Activated naive CD4-positive, alpha-beta T cell treated with anti-CD3 and anti-CD28 coated beads for 36 hours (primary cell): ENCODE measurements at places on chromosomes 2 and 18.
A peak's percentile ranks its signal among the peaks of the same experiment; 100 is the strongest.

DNA sequence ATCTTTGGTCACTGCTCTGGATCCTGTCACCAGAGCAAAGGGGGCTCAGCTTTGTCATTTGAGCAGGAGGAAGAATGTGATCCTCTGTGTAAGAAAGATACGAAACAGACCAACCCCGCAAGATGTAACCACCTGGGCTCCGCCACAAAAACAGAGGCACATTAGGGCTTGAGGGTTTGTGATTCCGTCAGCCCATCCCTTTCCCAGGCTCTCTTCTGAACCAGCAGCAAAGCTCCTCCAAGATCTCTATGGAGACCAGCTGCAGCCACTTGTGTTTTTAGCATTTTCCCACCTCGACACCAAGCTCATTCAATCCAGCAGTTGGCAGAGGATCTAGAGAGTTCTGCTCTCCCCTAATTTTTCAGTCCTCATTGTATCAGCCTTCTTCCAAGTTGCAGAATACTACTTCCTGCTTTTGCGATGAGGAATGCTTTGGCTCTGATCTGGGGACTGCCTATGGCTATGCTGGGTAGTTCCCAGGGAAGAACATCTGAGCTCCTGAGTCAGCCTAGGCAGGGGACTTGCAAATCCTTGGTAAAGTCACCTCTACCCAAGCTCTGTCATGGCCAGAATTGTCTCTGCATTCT lies 139.6 kb upstream of the RAB12 start:
- no peaks in the 10 kb centered on the region for H3K36me3 ChIP-seq
- no peak for DNase-seq

DNA sequence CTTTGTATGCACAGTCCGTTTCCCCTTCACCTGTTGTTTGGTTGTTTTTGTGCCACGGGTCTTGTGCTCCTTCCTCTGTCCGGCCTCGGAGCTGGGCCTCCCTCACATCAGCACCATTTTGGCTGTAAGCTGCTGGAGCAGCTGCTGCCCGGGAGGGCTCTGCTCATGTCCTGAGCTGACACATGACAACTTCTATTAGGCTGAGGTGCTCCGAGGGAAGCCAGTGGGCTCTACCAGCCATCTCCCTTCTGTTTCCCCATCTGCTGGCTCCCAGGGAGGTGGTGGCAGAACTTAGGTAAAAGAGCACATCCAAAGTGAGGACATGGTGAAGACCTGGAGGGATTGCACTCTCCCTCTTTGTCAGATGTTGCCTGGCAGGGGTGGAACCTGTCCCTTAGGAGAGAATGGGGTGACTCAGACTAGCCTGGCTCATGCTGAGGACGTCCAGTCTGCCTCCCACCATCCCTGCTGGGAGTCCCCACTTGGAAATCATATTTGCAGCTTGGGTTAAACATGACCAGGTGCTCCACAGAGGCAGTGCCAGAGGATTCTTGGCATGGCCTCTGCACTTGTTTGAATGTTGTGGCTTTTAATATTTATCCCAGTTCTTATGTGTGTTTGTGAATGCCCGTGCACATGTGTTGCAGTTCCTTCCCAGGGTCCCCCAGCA lies 49.8 kb upstream of the TNP1 start:
- no peak overlapping the region for H3K27ac ChIP-seq
- H3K36me3 ChIP-seq = no peaks in the 10 kb centered on the region
- DNase-seq = no peak
- no peaks in the 10 kb centered on the region for H3K4me1 ChIP-seq
- no peak overlapping the region for H3K4me3 ChIP-seq

GRCh38 chr18:3062798-3063680 lies 50.1 kb upstream of the LPIN2 start:
- peak overlapping the region; percentile 4 for H3K4me3 ChIP-seq
- no peaks in the 10 kb centered on the region for H3K27me3 ChIP-seq
- H3K27ac ChIP-seq = no peak overlapping the region
- peak; percentile 89 for DNase-seq
- no peaks in the 10 kb centered on the region for H3K36me3 ChIP-seq
- H3K4me1 ChIP-seq = peaks cover 64% of the 10 kb centered on the region

- no peak for DNase-seq
- no peaks in the 10 kb centered on the region for H3K4me1 ChIP-seq
- H3K27me3 ChIP-seq = peaks cover 4% of the 10 kb centered on the region
- no peak overlapping the region for H3K27ac ChIP-seq
Measured at GRCh38 chr2:54372361-54372760, 83.8 kb upstream of the SPTBN1 start.

DNA sequence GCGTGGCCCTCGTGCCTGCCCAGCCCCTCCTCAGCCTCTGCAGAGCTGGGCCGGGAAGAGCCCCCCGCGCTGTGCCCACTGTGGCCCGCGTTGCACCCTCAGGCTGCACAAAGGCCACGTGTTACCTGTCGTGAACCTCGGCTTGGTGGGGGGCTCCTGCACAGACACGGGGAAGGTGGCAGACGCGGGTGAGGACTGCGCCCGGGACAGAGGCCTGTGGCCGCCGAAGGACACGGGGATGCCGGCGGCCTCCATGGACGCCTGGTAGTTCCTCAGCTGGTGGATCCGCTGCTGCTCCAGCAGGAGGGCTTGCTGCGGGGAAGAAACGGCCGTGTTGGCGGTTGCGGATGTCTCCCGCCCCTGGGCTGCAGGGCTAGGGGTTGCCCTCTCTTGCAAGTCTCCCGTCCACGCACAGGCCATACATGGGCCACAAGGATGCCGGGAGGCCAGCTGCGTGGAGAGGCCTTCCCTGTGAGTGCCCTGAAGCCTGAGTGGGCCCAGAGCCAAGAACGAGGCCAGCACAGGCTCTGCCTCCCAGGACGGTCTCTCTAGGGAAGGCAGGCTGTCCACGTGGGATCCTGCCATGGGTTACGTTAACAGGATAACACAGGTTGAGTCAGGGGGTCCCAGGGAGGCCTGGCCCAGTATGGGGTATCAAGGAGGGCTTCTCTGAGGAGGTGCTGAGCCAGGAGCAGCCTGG lies 263.7 kb downstream of the TWIST2 start:
- DNase-seq = no peak
- H3K27ac ChIP-seq = no peak overlapping the region
- H3K4me1 ChIP-seq = no peaks in the 10 kb centered on the region
- no peaks in the 10 kb centered on the region for H3K27me3 ChIP-seq
